Ureter (tissue), 1 donor: ENCODE measurements at places on chromosomes 3 and 15. TPM values are rescaled to one million over a fixed set of nuclear protein-coding genes. Genes with fewer than 3 reads are reported as not detected.
A peak's percentile ranks its signal among the peaks of the same experiment; 100 is the strongest.

The GOLGA8R gene
- total RNA-seq, result 9.9 TPM

The ISG20 gene
- 14.2 TPM for total RNA-seq

The HTD2 gene
- total RNA-seq, result 7.4 TPM

The SPINK8 gene
- 12.0 TPM for total RNA-seq

The SOX14 gene
- total RNA-seq, result not detected

The COL6A6 gene
- 0.34 TPM for total RNA-seq

The ATP13A5 gene
- not detected for total RNA-seq

The SYNPR gene
- total RNA-seq, result not detected

The IFT80 gene
- 39.6 TPM for total RNA-seq

The TTC21A gene
- 19.7 TPM for total RNA-seq

DNA sequence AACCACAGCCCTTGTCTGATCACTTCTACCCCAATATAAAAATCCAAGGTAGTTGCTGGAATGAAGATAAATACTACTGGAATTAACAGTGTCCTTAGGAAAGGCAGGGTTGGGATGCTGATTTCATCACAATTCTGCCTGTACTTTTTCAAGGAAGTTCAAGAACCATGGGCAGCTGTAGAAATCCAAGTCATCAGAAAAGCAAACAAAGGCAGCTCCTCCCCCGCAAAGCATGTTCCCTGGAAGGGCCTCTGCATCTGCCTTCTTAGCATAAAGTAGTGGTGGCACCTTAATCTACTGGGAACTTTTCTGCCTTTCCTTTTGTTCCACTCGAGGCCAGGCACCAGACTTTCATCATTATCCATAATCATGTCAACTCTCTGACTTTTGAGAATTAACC, 54.4 kb downstream of the ERC2 start:
- no peak for DNase-seq

DNA sequence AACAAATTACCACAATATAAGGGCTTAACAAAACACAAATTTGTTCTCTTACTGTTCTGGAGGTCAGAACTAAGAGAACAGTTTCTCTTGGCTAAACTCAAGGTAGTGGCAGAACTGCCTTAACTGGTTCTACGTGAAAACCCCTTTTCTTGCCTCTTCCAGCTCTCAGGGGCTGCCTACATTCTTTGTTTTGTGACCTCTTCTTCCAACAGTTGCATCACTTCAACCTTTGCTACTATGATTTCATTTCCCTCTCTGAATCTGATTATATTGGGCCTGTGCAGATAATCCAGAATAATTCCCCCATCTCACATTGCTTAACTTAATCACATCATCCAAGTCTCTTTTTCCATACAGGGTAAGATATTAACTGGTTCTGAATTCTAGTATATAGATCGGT, 624.6 kb downstream of the ZPLD1 start:
- DNase-seq, result no peak

GRCh38 chr3:124519591-124520194, 210.6 kb upstream of the UMPS start:
- no peak for DNase-seq

DNA sequence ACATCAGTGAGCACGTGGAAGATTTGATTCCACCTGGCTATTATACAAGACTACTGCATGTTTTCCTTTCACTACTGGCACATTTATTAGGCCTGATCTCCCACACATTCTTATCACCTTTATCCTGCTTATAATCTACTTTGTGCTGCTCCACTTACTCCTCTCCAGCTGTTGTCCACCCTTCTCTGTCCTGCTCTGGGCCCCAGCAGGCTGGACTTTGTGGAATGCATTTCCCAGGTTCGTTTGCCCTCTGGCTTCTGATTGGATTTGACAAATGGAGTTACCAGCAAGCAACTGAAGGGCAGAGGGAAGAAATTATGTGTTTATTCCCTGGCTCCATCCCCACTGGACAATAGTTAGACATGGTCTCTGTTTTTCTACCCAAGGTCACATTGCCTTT, 75.5 kb downstream of the DCLK3 start:
- no peak for DNase-seq

DNA sequence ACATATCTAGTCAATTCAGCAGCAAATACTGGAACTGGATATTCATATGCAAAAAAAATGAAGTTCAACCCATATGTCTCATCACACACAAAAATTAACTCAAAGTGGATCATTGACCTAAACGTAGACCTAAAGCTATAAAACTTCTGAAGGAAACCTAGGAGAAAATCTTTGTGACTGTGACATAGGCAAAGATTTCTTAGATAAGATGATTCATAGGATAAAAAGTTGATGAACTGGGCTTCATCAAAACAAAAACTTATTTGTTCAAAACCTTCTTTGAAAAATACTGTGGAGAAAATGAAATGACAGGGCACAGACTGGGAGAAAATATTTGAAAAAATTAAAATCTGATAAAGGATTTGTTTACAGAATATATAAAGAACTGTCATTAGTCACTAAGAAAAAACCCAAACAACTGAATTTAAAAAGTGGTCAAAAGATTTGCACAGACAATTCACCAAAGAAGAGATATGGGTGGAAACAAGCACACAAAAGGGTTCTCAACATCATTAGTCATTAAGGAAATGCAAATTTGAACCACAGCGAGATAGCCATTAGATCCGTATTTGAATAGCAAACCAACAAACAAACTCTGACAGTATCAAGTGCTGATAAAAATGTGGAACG, 62.8 kb downstream of the ITGB5 start:
- no peak for DNase-seq

DNA sequence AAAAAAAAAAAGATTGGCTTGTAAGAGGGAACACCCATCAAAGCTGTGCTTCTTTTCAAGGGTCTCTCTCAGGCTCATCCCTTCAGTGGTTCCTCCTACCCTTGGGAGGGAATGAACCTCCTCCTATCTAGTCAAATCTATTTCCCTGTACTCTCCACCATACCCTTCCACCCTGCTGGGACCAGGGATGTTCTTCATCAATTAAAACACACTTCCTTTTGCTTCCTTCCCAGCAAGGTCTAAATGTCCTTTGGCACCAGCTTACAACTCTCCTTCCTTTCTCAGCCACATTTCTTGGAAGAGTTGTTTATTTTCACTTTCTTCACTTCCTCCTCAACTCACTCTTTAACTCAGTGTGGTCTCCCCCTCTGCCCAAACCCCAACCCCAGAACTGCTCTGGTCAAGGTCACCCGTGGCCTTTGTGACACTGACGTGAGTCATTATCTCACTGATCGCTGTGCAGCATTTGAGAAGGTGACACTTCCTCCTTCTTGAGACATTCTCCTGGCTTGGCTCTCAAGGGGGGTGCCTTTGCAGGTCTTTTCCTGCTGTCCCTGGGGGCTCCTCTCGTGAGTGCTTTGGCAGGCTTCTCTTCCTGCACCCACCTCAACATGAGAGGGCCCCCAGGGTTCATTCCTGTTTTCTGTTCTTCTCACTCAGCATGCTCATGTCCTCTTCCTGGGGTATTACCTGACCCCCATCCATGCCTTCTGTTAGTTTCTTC, 210.5 kb upstream of the TLE3 start:
- DNase-seq, result peak; percentile 42

- no peak for DNase-seq
These were observed 1.8 kb downstream of the NME9 start for GRCh38 chr3:138327831-138328230.

- no peak for DNase-seq
These were observed 604.9 kb upstream of the KCNMB2 start for GRCh38 chr3:177931346-177931745.

- no peak for DNase-seq
These were observed 726.0 kb upstream of the CFAP20DC start for GRCh38 chr3:59775761-59776325.

DNA sequence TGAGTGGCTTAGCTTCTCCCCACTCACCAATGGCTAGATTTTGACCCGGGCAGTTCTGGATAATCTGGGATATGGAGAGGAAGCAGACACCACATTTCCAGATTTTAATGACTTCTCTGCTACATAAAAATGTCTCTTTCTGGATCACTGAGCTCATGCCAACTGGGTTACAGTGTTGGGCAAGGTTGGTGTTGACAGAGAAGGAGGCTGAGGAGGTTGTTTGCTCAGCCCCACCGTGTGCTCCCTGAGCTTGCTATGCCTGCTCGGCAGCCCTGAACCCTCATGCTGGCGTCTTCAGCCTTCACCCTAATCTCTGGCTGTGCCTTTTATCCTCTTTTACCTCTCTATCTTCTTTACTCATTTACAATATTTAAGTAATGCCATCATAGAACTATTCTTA, 53.0 kb upstream of the KPNA4 start:
- peak; percentile 53 for DNase-seq

DNA sequence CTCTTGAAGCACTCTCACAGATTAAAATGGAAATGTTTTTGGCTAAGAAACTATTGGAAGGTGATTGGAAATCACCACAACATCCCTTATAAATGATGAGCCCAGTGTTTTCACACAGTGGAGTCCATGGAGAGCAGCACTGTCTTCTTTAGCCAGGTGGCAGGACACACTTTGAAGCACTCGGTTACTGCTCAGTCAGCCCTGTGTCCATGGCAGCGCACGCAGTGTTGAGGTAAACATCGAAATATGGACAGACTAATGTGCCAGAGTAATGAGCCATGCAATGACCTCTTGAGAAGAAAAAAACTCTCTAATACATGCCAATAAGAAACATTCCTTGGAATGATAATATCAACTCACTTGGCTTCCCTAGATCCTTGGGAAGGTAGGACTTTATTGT, 66.6 kb downstream of the TGFBR2 start:
- DNase-seq, result no peak

- DNase-seq, result peak; percentile 24
These were observed 9.1 kb downstream of the RBM15B start for GRCh38 chr3:51400166-51400565.

GRCh38 chr3:186383026-186383993, 21.3 kb upstream of the DGKG start:
- DNase-seq, result no peak

DNA sequence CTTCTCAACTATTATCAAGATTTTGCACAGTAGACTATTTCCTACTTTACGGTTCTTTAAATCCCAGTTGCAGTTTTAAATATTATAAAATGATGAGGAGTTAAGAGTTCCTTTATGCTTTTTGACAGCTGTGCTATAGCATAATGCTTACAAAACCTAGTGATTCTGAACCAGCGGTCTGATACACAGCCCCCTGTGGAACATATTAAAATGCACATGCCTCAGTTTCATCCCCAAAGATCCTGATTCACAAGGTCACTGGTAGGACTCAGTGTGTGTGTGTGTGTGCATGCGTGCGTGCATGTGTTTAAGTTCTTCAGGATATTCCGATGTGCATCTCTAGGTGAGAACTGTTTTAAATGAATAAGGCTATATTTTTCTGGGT, 330.1 kb upstream of the TPM1 start:
- DNase-seq, result no peak

DNA sequence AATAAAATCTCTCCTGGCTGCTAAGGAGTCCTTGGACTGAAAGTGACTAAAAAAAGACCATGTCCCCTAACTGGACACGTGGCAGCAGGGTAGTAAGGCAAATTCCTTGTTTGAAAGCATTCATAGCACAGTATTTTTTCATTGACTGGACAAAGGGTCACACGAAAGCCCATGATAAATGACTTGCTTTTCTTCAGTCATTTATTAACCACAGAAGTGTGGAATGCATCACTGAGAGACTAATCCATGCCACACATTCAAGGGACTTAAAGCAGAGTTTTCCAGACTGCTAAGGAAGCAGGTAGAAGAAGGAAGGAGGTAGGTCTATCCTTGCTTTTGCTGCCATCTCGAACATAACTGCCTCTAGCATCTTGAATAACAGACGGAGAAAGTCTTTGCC, 31.2 kb downstream of the CASR start:
- no peak for DNase-seq

- no peak for DNase-seq
These were observed 5.1 kb upstream of the TASOR start for GRCh38 chr3:56688191-56688590.

DNA sequence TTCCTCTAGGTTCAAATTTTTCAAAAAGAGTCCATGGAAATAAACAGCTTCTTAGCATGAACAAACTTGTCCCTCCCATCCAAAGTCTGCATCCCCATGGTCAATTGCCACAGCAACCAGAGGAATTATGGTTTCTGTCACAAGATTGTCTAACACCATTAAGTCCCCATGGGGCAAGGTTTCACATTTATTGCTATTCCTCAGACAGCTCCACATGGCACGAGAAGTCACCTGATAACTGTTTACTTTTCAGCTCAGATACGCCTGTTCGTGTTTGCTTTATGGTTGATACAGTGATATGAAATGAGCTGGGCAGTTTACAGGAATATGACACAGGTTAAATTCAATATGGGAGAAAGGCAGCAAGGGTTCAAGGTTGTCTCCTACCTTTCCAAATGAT, 37.9 kb upstream of the MUC13 start:
- DNase-seq, result no peak

GRCh38 chr15:65077981-65078352, 1.4 kb downstream of the KBTBD13 start:
- peak; percentile 69 for DNase-seq

- DNase-seq, result no peak
These were observed 37.1 kb upstream of the RGMA start for GRCh38 chr15:93126148-93126547.

DNA sequence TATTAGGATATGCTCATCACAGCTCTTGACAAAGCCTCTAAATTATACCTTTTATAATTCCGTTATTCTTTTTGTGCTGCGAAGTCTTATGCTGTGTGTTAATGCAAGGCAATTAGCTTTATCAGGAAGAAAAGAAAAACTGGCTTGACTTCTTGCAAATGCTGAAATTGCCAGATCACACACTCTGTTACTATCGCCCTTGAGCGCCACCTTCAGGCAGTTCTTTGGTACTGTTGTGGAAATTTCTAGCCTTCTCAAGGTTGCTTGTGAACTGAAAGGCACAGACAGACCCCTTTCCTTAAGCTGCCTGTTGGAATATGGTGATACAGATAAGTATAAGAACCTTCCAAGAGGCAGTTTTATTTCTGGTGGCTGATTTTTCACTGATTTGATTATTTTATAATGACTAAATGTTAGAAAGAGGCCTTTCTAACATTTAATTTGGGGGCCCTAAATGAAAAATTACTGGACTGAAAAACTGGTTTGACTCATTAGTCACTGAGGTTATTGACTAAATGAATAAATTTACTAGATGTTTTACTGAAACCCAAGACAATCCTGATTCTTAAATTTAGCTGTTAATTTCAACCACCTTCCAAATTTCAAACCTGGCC, 126.2 kb upstream of the RASGRP1 start:
- DNase-seq, result peak; percentile 71

- no peak for DNase-seq
These were observed 16.6 kb upstream of the SEC13 start for GRCh38 chr3:10337323-10338163.

DNA sequence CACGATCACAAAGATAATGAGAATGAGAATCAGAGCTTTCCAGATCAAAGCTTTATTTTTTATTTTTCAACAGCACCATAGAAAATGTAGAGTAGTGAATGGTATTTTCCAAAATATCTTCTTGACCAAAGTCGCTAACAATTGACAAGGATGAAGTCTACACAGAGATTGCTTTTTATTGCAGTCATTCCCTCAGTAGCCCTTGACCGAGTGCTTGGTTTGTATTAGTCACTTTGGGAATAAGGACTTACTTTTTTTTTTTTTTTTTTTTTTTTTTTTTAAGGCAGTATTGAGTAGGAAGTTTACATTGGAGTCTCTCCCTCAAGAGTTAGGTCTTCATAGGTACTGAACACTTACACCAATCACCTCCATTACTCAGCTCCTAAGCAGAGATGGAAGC, 39.8 kb downstream of the THRB start:
- DNase-seq, result no peak
